ENCODE measurements at places on chromosomes 12 and 14.
A peak's percentile ranks its signal among the peaks of the same experiment; 100 is the strongest.

DNA sequence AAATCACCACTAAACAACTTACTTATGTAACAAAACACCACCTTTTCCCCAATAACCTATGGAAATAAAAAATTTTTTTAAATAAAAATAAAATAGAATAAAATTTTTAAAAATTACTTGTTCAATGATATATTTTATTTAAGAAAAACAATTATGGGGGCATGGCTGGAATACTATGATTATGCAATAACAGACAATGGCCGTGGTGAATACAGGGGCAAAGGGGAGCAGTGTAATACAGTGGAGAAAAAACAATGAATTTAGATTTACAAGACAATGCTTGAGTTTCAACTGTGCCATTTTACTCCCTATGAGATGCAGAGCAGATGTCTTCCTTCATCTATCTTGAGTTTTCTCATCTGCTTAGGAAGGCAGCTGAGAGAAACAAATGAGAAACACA is 72.9 kb downstream of the BLTP3B start:
- no peak for DNase-seq

DNA sequence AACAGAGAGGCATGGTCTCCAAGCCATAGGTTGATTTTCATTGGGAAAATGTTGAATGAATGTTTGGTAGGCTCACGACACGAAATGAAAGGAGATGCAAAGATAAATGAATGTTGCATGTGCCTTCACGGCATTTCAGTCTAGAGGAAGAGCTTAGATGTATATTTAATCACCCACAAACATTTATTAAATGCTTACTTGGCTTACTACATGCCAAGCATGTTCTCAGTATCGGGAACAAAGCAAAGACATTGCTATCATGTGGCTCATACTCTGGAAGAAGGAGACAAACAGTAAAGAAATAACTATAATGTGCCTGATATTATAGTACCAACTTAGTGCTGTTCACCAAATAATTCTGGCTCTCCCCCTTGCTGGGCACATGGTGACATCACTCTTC is 133.5 kb downstream of the LLPH start:
- no peak for DNase-seq

- DNase-seq: peak; percentile 65
Observed at GRCh38 chr12:47021298-47021697, 58.1 kb upstream of the PCED1B start.

GRCh38 chr12:31768046-31768445 is 39.2 kb upstream of the AMN1 start:
- DNase-seq: no peak

DNA sequence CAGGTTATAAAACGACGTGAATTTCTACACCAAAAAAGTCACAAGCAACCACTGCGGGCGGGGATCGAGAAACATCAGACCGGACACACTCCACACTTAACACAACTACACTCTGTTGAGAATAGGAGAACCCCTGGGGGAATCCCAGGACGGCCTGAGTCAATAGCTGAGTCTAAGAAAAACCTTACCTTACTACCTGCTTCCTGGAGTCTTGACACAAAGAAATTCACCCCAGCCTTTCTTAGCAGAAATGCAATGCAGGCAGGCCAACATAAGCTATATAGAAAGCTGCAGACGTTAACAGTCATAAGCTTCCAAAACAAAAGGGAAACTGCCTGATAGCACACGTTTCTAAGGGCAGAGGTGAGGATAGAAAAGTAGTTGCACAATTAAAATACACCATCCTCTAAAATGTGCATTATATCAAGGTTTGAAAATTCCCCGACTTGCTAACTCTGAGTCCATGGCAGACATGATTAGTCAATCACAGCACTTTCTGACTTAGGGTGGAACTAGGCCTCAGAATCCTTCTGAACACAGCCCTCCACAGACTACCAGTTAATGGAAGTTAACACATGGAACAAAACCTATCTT is 68.0 kb downstream of the CCDC88C start:
- no peak for DNase-seq

- no peak for DNase-seq
Observed at GRCh38 chr14:65290830-65291229, 121.7 kb upstream of the FUT8 start.

DNA sequence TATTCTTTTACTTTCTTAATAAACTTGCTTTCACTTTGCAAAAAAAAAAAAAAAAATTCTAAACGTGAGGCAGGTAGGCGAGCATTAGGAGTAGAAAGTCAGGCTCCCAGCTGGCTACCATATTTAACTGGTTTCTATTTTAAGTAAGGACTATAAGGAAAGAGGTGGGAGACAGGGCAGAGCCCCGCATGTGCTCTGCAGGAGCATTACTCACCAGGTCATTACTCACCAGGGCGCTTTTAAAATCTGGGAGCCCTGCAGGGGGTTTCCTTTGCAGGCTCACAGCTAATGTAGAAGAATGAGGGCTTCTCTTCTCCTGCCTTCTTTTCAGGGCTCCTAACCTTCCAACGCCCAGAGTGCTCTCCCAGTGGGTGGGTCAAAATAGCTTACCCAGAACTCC is 14.0 kb upstream of the DPF3 start:
- DNase-seq: no peak

DNA sequence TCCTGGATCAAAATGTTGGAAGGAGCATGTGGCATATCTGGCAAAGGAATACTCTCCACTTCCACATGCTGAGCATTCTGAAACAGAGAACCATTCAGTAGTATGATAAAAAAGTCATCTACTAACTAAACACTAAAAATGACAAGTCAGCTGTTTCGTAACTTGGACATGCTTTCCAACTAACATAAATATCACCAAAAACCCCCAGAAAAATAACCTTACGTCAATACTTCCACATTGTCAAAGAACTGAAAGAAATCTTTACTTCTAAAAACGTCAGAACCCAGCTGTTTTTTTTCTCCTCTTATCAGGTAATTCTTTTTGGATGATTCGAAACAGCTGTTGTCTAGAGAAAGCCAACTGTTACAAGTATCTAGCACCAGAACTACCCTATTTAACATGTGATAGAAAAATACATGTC is 8.2 kb downstream of the WBP11 start:
- no peak for DNase-seq

DNA sequence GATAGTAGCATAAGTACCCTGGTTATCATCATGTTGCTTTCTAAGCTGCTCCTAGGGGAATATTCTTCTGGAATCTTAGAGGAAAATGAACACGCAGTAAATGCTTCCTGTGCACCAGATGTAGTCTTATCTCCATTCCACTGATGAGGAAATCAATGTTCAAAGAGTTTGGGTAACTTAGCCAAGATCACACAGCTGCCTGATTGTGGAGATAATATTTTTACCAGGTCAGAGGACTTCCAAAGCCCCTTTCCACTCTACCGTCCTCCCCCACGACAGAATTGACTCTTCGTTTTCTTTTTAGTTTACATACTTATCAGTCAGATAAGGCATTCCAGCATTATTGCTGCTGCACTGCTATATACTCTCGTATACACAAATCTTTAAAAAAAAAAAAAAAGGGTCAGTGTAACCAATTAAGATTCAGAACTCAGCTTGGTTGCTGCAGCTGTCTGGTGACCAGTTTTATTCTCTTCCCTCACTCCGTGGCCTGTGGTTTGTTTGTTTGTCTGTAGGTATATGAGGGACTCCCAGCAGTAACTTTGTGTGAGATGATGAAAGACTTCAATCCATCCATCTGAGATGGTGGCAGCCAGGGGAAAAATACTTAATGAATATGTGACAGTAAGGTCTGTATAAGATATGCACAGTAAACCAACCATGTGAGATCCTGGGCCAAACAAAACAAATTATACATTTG is 110.5 kb downstream of the TGFB3 start:
- DNase-seq: no peak

DNA sequence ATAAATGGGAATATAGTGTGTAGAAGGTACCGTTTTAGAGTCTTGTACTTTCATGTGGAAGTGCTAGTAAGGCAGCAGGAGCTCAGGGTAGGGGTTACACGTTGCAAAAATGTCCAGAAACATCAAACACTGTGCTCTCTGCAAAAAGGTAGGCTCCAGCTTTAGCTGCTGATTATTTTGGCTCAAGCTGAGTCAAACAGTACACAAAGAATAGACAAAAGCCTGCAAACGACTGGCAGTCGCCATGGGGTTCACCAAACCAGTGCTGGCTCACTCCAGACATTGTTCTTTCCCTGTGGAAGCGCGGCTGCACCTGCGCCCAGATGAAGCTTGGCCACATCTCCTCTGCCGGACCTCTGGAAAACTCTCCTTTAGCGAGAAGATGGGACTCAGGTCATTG is 45.3 kb upstream of the NAA30 start:
- DNase-seq: no peak

GRCh38 chr12:88255224-88255623 is 113.1 kb downstream of the TMTC3 start:
- no peak for DNase-seq

Data from spinal cord (tissue), 10 donors.